Spinal cord (tissue), 10 donors: ENCODE measurements at places on chromosomes 5 and 9. TPM values are rescaled to one million over a fixed set of nuclear protein-coding genes. Genes with fewer than 3 reads are reported as not detected.

DNA sequence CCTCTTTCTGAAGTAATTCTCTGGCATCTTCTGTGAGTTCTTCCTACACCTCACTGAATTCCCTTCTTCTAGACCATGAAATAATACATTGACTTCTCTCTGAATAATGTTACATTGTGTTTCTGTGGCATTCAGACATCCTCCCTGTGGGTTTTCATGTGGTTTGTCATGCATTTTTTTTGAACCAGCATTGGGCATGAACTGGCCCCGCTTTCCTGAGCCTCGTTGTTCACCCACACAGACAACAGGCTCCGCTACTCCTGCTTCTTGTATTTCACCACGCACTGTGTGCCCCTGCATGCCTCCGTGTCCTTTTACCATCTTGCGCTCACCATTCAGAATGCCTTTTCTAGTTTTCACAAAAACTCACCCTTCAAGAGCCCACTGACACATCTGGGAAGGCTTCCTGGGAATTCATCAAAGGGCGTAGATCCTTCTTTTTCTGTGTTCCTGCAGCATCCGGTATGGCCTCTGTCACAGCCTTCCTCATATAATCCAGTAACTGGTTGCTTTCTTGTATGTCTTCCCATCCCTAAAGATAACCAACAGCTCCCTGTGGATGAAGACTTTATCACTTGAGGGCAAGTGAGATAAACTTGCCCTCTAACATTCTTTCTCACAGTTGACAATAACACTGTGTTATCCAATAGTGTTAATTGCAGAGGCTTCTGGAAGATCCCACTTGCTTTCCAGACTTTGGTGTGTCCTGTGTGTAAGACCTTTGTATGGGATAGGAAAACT lies 51.5 kb upstream of the ADAMTSL1 start:
- H3K4me3 ChIP-seq, result no peak overlapping the region
- DNase-seq, result no peak
- H3K36me3 ChIP-seq, result no peaks in the 10 kb centered on the region
- H3K4me1 ChIP-seq, result no peaks in the 10 kb centered on the region
- H3K27ac ChIP-seq, result no peak overlapping the region

DNA sequence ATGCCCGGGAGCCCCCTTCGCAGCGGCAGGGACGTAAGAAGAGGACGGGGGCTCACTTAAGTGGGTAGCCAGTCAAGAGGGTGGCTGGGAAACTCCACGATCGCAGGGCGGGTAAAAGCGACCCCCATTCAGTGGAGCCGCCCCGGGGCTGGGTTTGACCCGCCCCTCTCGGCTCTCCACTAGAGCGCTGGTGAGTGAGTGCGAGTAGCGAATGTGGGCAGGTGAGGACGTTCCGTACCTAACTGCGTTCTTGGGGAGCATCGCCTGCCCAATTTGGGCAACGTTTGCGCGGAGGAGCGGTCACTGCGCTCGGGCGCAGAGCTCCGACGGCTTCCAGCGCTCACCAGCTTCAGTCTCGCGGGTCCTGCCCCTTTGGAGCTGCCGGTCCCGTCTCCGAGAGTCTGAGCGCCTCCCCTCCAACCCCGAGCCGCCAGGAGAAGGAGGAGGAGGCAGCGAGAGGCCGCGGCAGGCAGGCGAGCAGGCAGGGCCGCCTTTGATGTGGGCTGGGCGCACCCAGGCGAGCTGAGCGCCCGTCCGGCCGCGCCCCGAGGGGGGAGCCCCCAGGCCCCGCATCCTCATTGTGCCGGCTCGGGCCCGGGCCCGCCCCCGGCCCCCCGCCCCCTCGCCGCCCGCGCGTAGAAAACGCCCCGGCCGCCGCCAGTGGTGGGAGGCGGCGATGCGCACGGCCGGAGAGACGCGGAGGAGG lies at the start of gene FGF18:
TSS of gene FGF18 (plus strand) at position 666 of the 706 bp plus-strand sequence. CDS start 553 bp downstream, outside the sequence.
- no peak within 1 kb of the TSS for H3K27ac ChIP-seq
- H3K36me3 ChIP-seq, result peaks cover 3% of the 10 kb centered on the region
- DNase-seq, result no peak
- H3K4me1 ChIP-seq, result peaks cover 36% of the 10 kb centered on the region
- peak within 1 kb of the TSS; percentile 45 for H3K4me3 ChIP-seq
- H3K27me3 ChIP-seq, result peaks cover 9% of the 10 kb centered on the region

- no peak overlapping the region for H3K4me3 ChIP-seq
- H3K27ac ChIP-seq, result no peak overlapping the region
- no peaks in the 10 kb centered on the region for H3K36me3 ChIP-seq
- no peaks in the 10 kb centered on the region for H3K27me3 ChIP-seq
- H3K4me1 ChIP-seq, result no peaks in the 10 kb centered on the region
Observed at GRCh38 chr5:173451031-173451430, 122.8 kb upstream of the STC2 start.

IFNA13 gene
- polyA plus RNA-seq, result not detected

PRLR gene
- polyA plus RNA-seq, result 1.4 TPM

DNA sequence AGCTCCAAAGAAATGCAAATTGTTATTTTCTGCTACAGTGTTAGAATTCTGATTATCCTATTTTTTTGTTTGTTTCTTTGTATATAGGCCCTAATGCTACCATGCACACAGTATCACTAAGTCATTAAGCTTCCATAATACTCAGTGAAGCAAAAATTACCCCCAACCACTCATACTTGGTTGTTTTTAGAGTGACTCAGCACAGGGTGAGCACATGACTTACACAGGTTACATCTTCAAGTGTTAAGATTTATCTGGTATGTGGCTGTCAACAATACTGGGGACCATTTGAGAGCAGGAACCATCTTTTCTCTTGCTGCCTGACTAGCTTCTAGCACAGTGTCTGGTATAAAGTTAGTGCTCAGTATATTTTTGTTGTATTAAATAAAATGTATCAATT lies 255.8 kb upstream of the SLC24A2 start:
- peaks cover 16% of the 10 kb centered on the region for H3K4me1 ChIP-seq
- H3K36me3 ChIP-seq, result no peaks in the 10 kb centered on the region
- no peak for DNase-seq
- no peak overlapping the region for H3K4me3 ChIP-seq
- H3K27me3 ChIP-seq, result peaks cover 1% of the 10 kb centered on the region

DOCK2 gene
- 5.8 TPM for polyA plus RNA-seq

GRCh38 chr5:30693326-30693725 lies 500.2 kb upstream of the CDH6 start:
- no peaks in the 10 kb centered on the region for H3K27me3 ChIP-seq
- H3K36me3 ChIP-seq, result no peaks in the 10 kb centered on the region
- no peaks in the 10 kb centered on the region for H3K4me1 ChIP-seq
- no peak for DNase-seq
- H3K27ac ChIP-seq, result no peak overlapping the region
- no peak overlapping the region for H3K4me3 ChIP-seq

- no peak for DNase-seq
- peaks cover 54% of the 10 kb centered on the region for H3K36me3 ChIP-seq
- no peak overlapping the region for H3K27ac ChIP-seq
- H3K4me3 ChIP-seq, result no peak overlapping the region
Observed at GRCh38 chr9:136232969-136233368, 12.6 kb downstream of the QSOX2 start.

PCDHGA2 gene
- 17.7 TPM for polyA plus RNA-seq

IQGAP2 gene
- polyA plus RNA-seq, result 13.9 TPM

- no peaks in the 10 kb centered on the region for H3K36me3 ChIP-seq
- no peak overlapping the region for H3K4me3 ChIP-seq
- no peaks in the 10 kb centered on the region for H3K4me1 ChIP-seq
- H3K27me3 ChIP-seq, result no peaks in the 10 kb centered on the region
- DNase-seq, result no peak
Observed at GRCh38 chr5:12399868-12400267, 495.6 kb upstream of the CTNND2 start.

VPS13A gene
- polyA plus RNA-seq, result 16.6 TPM

GRCh38 chr5:61840361-61840760 lies 465.6 kb upstream of the KIF2A start:
- no peaks in the 10 kb centered on the region for H3K36me3 ChIP-seq
- H3K27ac ChIP-seq, result no peak overlapping the region
- no peaks in the 10 kb centered on the region for H3K4me1 ChIP-seq
- no peaks in the 10 kb centered on the region for H3K27me3 ChIP-seq
- H3K4me3 ChIP-seq, result no peak overlapping the region

TMEM232 gene
- 6.0 TPM for polyA plus RNA-seq

DNA sequence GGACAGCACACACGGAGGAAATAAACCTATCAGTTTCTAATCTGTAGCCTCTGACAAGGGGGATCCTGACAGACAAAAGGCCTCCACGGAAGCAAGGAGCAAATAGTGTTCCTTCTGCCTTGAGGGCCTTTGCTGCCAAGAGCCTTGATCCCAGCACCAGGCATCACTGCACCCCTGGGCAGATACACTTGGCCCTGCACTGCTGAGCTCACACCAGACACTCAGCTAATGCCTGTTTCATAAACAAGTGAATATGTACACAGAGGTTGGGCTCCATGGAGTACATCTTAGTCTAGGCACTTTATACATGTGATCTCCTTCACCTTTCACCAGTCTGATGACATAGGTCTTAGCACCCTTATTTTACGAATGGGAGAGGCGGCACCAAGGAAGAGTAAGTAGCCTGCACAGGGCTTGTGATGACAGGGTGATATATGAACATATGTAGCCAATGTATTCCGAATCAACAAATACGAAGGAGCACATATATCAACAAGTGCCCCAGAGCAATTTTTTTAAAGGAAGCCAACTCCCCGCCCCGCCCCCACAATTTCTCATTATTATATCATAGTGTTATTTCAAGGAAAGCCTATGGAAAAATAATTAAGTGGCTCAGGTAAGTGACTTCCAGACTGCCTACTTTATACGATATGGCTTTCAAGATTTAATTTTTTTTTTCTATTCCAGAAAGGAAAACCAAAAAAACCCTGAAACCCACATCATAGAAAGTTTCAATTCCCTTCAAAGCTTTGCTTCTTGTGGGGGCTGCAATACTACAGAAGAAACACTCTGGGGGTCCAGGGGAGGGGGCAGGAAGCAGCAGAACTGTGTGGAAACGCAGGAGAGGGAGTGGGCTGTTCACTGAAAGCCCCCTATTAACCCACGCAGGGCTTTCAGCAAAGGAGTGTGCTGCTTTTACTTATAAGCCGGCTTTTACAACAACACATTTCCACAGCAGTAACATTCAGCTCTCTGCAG lies 32.0 kb downstream of the CDC14B start:
- no peak overlapping the region for H3K4me3 ChIP-seq
- H3K4me1 ChIP-seq, result no peaks in the 10 kb centered on the region
- H3K27ac ChIP-seq, result no peak overlapping the region

- no peaks in the 10 kb centered on the region for H3K4me1 ChIP-seq
- no peaks in the 10 kb centered on the region for H3K36me3 ChIP-seq
- no peak overlapping the region for H3K27ac ChIP-seq
- no peak for DNase-seq
Observed at GRCh38 chr5:39478863-39479262, 54.1 kb upstream of the DAB2 start.

KCNV2 gene
- polyA plus RNA-seq, result 0.57 TPM

PCDHA10 gene
- polyA plus RNA-seq, result 1.1 TPM

DNA sequence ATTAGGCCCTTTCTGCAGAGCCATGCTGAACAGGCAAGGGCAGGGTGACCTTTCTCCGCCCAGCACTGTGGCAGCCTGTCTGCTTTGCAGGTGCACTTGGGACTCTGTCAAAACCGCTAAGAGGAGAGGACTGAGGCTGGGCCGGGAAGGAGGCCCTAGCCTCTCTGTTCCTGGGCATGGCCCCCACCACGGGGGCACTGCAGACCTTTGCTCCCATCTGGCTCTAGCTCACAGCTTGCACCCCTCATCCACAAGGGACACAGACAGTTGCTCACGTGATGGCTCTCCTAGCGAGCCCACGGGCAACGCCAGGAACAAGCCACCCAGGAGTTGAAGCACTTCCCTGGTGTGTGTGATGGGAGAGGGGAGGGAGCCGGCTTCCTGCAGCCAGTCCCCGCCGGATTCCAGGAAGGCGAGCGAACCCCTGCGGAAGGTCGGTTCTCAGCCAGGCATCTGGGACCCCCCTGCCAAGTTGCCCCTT lies 43.0 kb upstream of the FCN1 start:
- H3K27me3 ChIP-seq, result no peaks in the 10 kb centered on the region
- no peak overlapping the region for H3K4me3 ChIP-seq
- DNase-seq, result no peak
- H3K4me1 ChIP-seq, result peaks cover 22% of the 10 kb centered on the region
- H3K36me3 ChIP-seq, result peaks cover 3% of the 10 kb centered on the region
- no peak overlapping the region for H3K27ac ChIP-seq

DNA sequence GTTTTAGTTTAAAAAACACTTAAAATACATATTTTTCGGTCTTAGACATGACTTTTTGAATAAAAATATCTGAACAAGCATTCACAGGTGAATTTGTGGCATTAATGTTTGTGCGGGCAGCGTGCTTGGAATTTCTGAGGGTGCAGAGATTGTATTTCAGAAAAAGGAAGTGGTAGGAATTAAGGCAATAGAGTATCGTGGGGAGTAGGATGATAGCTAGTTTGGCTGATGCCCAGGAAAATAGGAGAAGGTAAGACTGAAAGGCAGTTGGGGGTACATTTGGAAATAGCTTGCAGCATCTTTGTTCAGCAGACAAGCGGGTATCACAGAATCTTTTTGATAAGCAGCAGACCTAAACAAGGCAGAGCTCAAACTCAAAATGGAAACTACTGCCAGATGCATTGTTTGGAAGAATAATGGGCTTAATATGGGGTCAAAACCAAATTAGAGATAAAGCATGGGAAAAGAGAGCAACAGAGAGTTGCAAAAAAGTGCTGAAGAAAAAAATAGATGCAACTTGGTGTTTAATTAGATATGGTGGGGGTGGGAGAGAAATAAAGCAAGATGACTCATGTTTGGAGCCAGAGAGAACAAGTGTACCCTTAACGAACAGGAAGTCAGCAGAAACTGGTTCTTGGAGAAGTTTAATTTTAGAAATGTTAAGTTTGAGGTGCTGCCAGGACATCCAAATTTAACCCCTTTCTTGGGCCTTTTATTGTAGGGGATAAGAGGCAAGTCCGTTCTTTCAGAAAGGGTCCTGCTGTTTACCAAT lies 85.7 kb upstream of the ARRDC3 start:
- DNase-seq, result no peak
- no peaks in the 10 kb centered on the region for H3K27me3 ChIP-seq
- H3K36me3 ChIP-seq, result no peaks in the 10 kb centered on the region
- no peaks in the 10 kb centered on the region for H3K4me1 ChIP-seq
- no peak overlapping the region for H3K4me3 ChIP-seq
- H3K27ac ChIP-seq, result no peak overlapping the region

PRKACG gene
- not detected for polyA plus RNA-seq

CXCL14 gene
- polyA plus RNA-seq, result 20.4 TPM

STC2 gene
- polyA plus RNA-seq, result 2.2 TPM

DNA sequence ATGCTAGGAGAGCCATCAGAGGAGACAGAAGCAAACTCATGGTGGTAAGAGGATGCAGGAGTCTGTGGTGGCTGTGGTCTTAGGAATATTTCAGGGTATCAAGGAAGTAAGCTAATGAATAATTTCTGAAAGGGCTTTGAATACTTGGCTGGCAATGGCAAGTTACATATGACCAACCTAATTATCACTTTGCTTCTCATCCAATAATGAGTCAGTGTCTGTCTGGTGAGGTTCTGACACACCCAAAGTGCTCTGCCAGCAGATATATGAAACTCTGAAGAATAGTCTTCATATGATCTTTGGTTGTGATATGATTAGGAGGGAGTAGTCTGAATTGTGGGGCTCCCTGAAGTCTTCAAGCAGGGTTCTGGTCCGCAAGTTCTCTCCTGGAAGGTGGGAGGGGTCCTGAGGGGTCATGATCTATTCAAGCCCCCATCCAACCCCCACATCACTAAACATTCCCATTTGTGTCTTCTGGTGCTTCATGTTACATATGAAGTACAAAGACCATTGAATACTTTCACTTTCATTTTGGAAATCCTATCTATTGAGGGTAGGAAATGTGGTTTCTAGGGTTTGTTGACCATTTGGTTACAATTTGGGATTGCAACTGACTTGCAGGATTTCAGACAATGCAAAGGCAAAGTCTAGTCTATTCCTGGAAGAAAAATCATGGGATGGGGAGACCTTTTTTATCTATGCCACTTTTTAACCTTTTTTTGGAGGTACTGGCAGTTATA lies 199.9 kb upstream of the CDKN2B start:
- no peak overlapping the region for H3K4me3 ChIP-seq
- H3K27ac ChIP-seq, result no peak overlapping the region
- H3K36me3 ChIP-seq, result no peaks in the 10 kb centered on the region
- no peaks in the 10 kb centered on the region for H3K27me3 ChIP-seq
- DNase-seq, result no peak
- no peaks in the 10 kb centered on the region for H3K4me1 ChIP-seq

SIT1 gene
- polyA plus RNA-seq, result 0.36 TPM
